ENCODE measurements at places on chromosomes 7 and 10.

- no peak for DNase-seq
Observed at GRCh38 chr10:86393362-86393761, 26.8 kb upstream of the GRID1 start.

DNA sequence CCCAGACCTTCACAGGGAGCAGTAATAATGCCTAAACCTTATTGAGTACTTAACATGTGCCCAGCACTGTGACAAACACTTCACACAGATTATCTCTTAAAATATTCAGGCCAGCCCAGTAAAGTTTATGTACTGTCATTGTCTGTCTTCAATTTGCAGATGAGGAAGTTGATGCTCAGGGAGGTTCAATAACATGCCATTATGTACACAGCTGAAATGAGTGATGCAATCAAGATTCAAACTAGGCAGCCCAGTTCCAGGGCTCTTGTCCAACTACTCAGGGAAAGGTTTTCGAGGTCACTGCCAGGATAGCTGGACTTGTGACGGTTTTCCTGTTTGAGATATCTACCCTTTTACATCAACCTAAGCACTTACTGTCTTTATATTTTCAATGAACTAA lies 56.1 kb downstream of the AUTS2 start:
- DNase-seq: peak; percentile 73

- DNase-seq: no peak
Observed at GRCh38 chr7:30505174-30505697, 607 bp upstream of the GGCT start.

DNA sequence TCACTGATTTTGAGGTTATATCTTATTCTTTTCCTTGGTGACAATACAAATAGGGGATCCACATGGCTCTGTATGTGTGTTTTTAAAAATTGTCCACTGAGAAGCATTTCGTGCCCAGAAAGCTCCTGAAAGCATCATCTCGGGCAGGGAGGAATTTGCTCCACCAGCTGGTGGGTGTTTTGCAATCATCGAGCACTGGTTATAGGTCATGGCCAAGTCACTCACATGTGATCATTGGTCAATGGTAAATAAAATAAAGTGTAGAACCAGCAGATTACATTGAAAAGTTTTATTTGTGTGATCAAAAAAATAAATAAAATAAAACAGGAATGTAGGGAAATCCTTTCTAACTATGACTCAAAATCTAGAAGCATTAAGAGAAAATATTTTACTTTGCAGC lies 23.0 kb upstream of the SNX13 start:
- peak; percentile 76 for DNase-seq

- no peak for DNase-seq
Observed at GRCh38 chr7:141978351-141978750, 4.8 kb upstream of the TAS2R38 start.

- DNase-seq: no peak
Observed at GRCh38 chr10:11813855-11814567, 9.1 kb upstream of the PROSER2 start.

GRCh38 chr7:47453093-47454061 lies 128.5 kb downstream of the TNS3 start:
- DNase-seq: peak; percentile 97

- no peak for DNase-seq
Observed at GRCh38 chr10:125444790-125445189, 238.2 kb downstream of the TEX36 start.

GRCh38 chr7:3564231-3564630 lies 263.2 kb downstream of the SDK1 start:
- DNase-seq: no peak

DNA sequence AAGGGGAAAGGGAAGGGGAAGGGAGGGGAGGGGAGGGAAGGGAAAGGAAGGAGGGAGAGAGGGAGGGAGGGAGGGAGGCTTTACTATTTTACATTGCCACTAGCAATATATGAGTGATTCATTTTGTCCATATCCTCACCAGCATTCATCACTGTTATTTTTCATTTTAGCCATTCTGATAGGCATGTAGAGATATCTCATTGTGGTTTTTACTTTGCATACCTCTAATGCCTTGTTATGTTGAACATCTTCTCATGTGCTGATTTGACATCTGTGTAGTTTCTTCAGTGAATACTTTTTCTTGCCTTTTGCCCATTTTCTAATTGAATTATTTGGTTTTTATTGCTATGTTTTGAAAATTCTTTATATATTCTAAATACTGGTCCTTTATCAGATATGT lies 52.7 kb downstream of the GCC1 start:
- DNase-seq: no peak

DNA sequence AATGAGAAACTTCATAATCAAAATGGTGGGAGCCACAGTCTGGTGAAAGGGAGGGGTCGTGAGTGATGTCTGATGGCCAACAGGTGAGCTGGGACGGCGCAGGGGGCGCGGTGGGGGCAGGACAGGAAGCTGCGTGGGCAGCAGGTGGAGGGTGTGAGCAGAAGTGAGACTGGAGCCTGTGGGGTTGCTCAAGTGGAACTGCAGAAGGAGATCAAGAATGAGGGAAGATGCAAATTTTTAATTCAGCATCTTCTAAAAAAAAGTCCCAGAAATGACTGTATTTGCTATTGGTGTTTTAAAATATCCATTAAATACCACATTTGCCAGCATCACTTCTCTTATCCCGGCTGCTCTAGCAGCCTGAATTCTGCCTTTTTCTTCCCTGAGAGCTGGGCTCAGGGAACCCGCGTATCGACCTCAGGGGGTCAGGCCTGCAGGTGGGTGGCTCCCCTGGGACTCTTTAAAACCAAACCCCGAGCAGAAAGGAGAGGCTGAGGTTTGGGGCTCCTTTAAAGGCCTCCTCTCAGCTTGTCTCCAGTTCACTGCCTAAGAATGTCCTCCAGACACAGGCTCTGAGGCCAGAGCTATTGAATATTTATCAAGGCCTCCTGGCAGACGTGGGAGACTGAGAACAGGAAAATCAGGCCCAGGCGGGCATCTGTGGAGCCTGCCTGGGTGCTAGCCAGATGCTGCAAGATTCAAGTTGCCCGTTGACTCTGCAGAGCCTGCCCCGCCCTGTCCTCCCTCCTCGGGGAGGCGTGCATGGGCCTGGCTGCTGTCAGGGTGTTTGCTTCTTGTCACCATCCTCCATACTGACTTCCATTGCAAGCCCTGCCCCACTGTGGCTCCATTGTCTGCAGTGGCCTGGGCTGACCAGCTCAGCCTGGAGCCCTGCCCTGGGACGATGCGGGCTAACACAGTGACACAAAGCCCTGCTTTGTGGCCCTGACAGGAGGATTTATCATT lies 53.9 kb downstream of the SYPL1 start:
- no peak for DNase-seq
